ENCODE measurements at places on chromosomes 12 and 14.

GRCh38 chr12:24307716-24308335 is 358.4 kb upstream of the SOX5 start:
- no peak for DNase-seq

- no peak for DNase-seq
Measured at GRCh38 chr12:132182711-132183365, 38.6 kb downstream of the NOC4L start.

DNA sequence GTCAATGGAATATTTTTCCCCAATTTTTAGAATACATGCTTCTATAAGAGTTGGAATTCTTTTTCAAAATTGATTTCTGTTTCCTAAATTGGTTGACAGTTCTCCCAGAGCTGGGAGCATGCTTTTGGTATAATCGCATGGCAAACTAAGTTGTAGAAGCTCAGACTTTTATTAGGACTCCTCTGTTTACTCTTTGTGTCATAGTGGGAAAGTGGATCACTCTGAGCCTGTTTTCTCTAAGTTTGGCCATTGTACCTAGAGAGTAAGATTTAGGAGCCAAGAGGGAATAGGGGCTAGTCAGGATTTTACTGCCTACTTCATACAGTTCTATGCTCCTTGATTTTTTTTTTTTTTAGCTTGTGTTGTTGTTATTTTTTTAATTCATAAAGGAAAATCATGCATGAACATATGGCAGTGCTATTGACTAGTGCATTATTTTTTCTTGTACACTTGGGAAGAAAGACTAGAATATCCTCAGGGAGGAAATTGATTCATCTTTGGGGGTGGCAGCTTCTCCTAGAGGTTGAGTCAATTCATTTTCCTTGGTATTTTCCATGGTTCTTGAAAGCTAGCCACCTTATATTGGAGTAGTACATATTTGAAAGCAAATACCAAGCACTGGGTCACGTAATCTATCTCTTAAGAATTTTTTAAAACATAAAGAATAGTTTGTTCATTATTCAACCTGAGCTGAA is 77.7 kb upstream of the TRAF3 start:
- DNase-seq: no peak

GRCh38 chr14:87325741-87326140 is 667.2 kb downstream of the GALC start:
- DNase-seq: no peak

DNA sequence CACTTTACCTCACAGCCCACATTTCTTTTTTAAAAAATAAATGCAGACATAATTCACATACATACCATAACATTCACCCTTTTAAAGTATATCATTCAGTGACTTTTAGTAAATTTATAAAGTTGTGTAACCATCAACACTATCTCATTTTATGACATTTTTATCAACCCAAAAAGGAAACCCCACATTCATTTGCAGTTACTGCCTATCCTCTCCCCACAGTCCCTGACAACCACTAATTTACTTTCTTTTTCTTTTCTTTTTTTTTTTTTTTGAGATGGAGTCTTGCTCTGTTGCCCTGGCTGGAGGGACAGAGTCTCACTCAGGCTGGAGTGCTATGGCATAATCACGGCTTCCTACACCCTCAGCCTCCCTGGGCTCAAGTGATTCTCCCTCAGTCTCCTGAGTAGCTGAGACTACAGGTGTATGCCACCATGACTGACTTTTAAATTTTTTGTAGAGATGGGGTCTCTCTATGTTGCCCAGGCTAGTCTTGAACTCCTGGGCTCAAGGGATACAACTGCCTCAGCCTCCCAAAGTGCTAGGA is 1.5 kb upstream of the EP400 start:
- no peak for DNase-seq

GRCh38 chr12:117646520-117646919 is 285.1 kb upstream of the NOS1 start:
- DNase-seq: no peak

DNA sequence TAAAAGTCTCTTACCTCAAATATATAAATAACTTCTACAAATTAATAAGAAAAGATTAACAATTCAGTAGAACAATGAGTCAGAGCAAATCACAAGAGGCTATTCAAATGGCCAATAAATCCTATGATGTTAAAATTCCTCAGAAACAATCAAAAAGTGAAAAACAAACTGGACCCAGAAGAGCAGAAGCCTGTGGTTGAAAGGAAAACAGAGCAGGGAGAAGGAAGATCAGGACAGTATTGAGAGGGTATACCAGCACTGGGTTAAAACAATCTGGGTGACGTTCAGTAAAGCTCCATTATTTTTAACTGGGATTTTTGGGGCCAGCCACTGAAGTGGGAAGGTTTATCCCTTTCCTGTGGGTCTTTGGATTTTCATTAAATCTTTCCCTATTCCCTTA is 39.7 kb upstream of the PCED1B start:
- DNase-seq: no peak

DNA sequence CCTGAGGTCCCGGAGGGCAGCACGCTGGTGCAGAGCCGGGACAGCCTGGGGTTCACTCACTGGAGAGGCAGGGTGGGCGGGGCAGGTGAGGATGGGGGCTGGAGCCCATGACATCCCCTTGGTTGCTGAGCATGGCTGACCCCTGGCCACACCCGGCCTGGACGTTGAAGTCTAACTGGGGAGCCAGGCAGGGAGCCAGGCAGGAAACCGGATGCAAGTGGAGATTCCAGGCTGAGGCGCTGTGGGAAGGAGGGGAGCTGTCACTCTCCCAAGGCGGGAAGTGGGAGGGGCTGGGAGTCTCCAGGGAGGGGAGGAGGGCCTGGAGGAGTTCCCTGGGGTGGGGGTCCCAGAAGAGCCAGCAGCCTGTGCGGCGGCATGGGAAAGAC is 7.7 kb upstream of the INF2 start:
- DNase-seq: no peak

GRCh38 chr14:88196116-88196890 is 126.8 kb downstream of the KCNK10 start:
- no peak for DNase-seq

GRCh38 chr12:40012711-40013110 is 93.2 kb downstream of the SLC2A13 start:
- no peak for DNase-seq

GRCh38 chr12:12901158-12901791 is 9.9 kb downstream of the GPRC5A start:
- DNase-seq: no peak

Data from AML-193 (cell line).